ENCODE measurements at places on chromosomes 1 and 21.

- DNase-seq = no peak
These were observed 127.4 kb upstream of the DEPDC1 start for GRCh38 chr1:68624233-68624632.

GRCh38 chr1:93995837-93996536 is 86.8 kb upstream of the GCLM start:
- DNase-seq = no peak

- DNase-seq = no peak
These were observed 9.5 kb upstream of the MAN1C1 start for GRCh38 chr1:25607123-25607522.

- DNase-seq = no peak
These were observed 12.9 kb downstream of the AHDC1 start for GRCh38 chr1:27590917-27591508.

DNA sequence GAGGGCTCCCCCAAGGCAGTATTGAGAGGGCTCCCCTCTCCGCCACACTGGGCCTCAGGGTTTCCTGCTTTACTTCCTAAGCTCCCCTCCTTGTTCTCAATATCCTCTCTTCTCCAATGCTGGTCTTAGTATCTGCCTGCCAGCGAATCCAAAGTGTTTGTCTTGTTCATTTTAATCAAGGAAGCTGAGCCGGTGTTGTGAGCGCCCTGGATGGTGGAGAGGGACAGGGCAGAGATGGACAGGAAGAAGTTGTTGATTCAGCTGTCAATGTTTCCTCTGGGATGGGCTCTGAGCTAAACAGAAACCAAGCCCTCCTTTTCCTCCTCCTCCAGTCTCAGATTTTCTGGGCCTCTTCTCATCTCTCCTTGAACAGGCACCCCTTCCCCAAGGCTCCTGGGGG is 5.4 kb downstream of the OLFML3 start:
- no peak for DNase-seq

GRCh38 chr1:200388791-200389190 is 21.0 kb downstream of the ZNF281 start:
- no peak for DNase-seq

DNA sequence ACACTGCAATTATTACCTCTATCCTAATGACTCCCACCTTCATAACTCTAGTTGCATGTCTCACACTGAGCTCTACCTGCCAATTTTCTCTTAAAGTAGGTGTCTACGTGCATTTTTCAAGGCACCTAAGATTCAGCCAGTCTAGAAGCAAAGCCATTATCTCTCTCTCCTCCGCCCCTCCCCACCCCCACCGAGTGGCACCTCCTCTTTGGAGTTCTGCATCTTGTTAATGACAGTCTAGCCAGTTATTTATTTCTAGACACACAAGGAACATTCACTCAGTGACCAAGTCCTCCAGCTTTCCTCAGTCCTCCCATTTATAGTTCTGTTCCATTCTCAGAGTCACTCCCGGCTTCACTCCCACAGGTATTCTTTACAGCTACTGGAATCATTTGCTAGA is 47.6 kb downstream of the ASTN1 start:
- no peak for DNase-seq

DNA sequence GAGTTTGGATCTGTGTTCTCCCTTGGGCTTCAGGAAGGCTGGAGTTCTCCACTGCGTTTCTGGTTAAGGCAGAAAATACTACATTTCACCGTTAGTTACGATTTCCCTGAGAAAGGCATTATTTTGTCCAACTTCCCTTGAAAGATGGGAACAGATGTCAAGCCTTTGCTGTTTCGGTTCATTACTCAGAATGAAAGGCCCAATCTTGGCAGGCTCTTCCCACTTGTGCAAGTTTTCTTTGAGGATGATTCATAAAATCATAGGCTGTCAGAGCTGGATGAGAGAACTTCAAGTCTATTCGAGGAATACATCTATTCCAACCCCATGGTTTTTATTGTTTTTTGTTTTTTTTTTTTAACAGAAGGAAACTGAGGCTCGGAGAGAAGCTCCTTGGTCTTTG is 205.2 kb downstream of the GRIK3 start:
- no peak for DNase-seq

- peak; percentile 14 for DNase-seq
These were observed 108.3 kb downstream of the POU2F1 start for GRCh38 chr1:167328816-167329483.

GRCh38 chr1:204576422-204576821 is 60.2 kb downstream of the MDM4 start:
- no peak for DNase-seq

- no peak for DNase-seq
These were observed 645.6 kb downstream of the PLA2G4A start for GRCh38 chr1:187474336-187474735.

GRCh38 chr1:210588946-210589345 is 260.2 kb downstream of the HHAT start:
- DNase-seq = no peak

DNA sequence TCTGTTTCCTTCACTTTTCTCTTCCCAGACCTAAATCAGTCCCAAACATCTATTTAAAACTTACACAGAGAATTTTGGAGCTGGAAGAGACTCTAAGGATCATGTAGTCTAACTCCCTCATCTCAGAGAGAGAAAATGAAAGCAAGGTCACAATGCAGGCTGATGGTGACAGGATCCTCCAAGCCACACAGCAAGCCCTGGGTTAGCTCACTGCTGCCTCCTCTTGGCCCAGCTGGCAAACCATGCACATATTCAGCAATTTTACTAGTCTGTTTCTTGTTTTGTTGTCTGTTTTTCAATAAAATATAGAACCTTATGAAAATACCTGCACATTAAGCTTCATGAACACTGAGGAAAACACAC is 27.7 kb upstream of the LY9 start:
- DNase-seq = peak; percentile 88

DNA sequence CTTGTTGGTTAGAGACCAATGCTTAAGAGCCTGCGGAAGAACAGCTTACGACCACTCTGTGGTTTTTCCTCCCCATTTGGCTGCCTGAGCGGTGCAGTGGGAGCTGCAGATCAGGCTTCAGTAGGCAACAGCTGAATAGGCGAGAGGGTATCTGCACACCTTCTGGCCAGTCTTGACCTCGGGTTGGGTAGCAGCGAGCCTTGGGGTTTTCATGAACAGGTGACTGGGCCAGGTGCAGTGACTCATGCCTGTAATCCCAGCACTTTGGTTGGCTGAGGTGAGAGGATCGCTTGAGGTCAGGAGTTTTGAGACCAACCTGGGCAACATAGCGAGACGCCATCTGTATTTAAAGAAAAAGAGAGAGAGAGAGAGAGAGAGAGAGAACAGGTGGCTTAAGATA is 41.0 kb downstream of the NENF start:
- no peak for DNase-seq

DNA sequence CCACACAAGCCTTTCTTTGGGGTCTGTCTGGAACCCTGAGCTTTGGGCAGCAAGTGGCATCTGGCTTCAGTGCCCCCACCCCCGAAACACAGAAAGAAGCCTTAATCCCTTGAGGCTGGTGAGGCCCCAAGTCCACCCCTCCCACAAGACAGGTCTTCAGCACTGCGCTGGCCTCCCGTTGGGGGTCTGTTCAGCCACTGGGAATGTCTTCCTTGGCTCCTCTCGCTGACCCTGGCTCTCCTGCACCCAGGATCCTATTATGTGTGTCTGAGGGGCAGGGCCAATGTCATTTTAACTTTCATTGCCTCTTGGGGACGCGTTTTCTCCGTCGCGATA is 26.9 kb downstream of the ATP8B2 start:
- DNase-seq = no peak

- no peak for DNase-seq
These were observed 33.9 kb downstream of the ABCG1 start for GRCh38 chr21:42252778-42253340.

DNA sequence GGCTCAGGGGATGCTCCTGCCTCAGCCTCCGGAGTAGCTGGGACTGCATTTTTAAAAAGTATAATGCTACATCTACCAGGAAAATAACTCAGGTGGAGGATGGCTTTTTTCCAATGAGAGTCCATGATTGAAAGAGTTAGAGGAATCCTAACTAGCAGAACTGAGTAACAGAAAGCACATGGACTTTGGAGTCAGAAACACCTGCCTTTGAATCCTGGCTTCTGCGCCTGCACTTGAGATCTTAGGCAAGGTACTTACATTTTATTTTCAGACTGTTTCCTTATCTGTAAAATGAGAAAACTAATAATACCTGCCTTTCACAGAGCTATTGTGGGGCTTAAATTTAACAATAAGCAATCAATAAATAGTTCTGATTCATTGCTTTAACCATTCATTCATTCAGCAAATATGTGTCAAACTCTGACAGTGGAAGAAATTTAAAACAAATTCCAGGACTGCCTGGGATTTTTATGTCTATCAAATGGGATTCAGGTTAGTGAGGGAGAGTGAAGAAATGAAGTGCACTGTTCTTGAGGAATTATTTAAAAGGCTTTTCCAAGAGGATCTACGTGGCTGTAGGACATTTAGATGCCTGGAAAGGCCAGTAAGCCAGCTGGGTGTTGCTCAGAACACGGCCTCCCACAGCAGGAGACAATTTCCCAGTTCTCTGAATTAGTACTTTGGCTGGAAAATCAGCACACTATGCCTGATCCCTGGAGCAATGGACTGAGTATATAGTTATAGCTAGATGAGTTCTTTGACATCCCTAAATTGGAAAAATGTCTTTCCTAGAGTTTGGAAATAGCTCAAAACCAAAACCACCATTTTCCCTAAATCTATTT is 12.8 kb upstream of the LBR start:
- no peak for DNase-seq

DNA sequence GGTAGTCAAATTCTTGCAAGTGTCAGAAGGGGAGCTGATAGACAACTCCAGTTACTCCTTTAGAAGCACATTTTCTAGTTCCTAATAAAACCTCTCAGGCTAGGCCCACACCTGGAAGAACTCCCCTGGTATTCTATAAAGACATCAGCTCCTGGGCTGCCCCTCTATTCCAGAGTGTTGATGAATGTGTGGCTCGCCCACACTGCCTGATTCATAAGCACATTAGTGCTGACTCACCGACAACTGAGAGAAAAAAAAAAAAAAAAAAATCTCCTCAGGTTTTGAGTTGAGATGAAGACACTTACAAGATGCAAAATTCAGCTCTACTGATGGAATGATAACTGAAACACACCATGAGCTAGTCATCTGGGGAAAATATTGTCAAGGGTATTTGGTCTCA is 188.1 kb downstream of the TNR start:
- DNase-seq = no peak

GRCh38 chr1:25867210-25867991 is 8.1 kb downstream of the PAQR7 start:
- no peak for DNase-seq

- DNase-seq = no peak
These were observed 14.3 kb downstream of the ADARB1 start for GRCh38 chr21:45088729-45089128.

- no peak for DNase-seq
These were observed 46.4 kb upstream of the CR2 start for GRCh38 chr1:207407655-207408260.

DNA sequence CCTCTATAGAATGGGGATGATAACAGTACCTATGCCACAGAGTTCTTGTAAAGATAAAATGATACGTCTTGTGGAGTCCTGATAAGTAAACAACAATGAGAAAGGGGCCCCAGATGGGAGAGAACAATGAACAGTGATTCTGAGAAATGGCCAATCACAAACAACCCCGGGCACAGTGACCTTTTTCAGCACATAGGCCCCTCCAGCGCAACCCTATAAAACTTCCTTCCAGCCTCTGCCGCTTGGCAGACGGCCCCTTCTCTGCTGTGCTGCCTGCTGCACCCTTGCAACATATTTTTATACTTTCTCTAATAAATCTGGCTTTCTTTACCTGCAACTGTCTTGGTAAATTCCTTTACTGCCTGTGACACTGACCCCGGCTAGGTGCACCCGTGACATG is 8.9 kb downstream of the RCAN1 start:
- no peak for DNase-seq

DNA sequence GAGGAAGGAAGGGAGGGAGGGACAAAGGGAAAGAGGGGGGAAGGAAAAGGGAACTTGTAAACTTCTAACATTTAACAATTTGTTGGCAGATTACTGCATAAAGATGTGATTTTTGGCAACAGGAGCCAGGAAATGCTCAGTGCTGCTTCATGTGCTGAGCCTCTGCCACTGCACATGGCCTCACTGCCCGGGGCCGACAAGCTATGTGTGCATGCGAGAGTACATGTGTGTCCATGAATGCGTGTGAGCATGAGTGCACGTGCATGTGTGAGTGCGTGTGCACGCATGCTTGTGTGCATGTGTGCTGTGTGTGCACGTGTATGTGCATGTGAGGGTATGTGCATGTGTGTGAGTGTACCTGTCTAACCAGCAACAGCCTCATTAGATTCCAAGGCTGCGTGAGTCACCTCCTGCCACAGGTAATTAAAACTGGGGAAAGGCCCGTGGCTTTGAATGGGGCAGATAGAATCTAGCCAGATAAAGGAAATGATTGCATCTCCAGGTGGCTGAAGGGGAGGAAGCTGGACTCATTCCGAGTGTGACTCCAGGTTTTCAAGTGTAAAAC is 41.4 kb upstream of the TSPEAR start:
- DNase-seq = no peak

- no peak for DNase-seq
These were observed 144.1 kb downstream of the POU2F1 start for GRCh38 chr1:167364826-167365225.

GRCh38 chr1:34612091-34612827 is 142.6 kb upstream of the GJB5 start:
- no peak for DNase-seq

GRCh38 chr1:159089184-159089791 is 12.7 kb upstream of the AIM2 start:
- no peak for DNase-seq

GRCh38 chr1:75482951-75483350 is 128.0 kb downstream of the SLC44A5 start:
- DNase-seq = no peak

DNA sequence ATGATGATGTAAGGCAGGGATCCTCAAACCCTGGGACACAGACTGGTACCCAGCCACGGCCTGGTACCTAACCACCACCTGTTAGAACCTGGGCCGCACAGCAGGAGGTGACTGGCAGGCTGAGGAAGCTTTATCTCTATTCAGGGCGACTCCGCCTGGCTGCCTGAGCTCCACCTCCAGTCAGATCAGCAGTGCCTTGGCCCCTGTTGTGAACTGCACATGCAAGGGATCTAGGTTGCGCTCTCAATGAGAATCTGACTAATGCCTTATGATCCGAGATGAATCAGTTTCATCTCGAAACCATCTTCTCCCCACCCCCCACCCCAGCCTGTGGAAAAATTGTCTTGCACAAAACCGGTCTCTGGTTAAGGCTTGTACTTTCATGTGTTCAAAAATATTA is 4.2 kb downstream of the RNPC3 start:
- DNase-seq = peak; percentile 55

DNA sequence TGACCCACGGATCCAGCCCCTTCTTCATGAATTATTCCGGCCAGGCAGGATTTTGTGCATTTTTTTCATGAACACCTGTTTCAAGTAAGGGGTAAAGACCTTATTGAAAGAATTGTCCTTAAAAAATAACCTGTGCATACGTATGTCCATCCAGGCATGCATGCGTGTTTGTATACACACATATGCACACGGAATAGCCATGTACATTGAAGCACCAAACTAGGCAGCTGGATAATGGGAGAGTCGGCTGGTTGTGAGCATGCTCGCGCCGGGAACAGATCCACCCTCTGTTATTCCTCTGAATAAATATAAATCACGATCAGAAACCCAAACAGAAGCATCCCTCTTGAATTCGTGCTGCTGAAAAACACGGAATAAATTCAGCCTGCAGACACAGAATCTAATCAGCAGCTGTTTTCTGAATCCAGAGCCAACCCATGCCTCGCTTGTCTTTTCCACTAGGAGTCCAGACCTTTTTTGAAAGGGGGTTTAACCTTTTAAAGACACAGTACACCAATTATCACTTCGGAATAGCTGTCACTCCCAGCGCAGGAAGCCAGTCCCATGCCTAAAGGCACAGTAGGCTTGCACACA is at the start of gene HIVEP3:
TSS of gene HIVEP3 (minus strand) at position 473 of the 594 bp plus-strand sequence.
- no peak for DNase-seq
